H9 (cell line): ENCODE measurements at places on chromosomes 11 and 22. TPM values are rescaled to one million over a fixed set of nuclear protein-coding genes. Genes with fewer than 3 reads are reported as not detected.

DNA sequence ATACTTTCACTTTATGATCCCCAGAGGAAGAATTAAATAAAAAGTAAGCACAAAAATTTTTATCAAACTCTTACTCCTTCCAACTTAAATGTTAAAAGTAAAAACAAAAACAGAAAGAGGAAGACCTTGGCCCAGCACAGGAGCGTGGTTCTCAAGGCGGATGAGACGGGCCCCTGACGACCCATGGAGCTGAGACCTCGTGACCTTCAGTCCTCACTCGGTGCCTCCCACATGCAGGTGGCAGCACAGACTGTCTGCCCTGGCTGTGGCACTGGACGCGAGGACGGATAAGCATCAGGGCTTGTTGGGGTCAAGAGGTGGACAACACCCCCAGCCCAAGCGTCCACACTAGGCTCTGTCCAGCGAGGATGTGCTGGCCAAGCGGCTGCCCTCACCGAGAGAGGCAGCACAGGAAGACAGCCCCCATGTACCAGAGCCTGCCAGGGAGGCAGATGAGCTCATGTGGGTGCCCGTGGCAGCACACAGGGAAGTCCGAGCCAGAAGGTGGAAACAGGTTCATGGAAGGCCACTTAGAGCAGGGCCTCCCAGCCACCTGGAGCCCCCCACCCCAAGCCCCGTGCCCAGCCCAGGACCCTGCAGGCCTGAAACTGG is 1389.8 kb downstream of the TBC1D22A start:
- DNase-seq = no peak

DNA sequence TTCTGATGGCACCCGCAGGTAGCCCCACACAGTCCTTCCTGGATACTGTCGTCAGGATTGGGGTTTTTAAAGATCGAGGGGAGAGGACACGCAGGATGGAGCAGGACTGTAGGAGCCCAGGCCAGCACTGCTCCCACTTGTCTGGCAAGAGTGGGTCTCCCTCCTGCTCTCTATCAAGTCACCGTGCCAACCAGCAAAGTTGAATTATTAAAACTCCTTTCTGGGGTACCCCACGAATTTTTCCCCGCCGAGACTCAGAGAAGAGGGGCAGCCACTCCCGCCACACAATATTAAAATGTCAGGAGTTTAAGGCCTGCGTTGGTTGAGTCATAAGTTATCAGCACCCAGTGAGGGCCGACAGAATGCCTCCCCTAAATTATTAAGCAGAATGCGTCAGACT is 10.1 kb downstream of the LMO1 start:
- DNase-seq = peak; percentile 5

DNA sequence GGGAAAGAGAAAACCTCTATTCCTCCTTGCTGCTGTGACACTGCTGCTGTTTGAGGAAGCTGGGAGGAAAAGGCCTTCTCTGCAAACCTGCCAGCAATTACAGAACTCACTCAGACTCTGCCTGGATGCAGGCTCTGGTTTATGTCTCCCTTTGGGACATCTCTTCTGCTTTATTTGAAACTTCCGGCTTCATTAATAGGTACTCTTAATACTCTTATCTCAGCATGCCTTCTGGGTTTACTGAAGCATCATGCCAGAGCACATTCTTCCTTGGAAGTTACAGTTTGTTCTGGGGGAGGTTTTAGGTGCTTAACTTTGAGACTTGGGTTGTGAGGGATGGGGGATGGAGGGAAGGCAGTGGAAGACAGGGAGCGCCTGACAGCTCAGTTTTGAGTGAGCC is 79.9 kb downstream of the NAV2 start:
- no peak for DNase-seq

DNA sequence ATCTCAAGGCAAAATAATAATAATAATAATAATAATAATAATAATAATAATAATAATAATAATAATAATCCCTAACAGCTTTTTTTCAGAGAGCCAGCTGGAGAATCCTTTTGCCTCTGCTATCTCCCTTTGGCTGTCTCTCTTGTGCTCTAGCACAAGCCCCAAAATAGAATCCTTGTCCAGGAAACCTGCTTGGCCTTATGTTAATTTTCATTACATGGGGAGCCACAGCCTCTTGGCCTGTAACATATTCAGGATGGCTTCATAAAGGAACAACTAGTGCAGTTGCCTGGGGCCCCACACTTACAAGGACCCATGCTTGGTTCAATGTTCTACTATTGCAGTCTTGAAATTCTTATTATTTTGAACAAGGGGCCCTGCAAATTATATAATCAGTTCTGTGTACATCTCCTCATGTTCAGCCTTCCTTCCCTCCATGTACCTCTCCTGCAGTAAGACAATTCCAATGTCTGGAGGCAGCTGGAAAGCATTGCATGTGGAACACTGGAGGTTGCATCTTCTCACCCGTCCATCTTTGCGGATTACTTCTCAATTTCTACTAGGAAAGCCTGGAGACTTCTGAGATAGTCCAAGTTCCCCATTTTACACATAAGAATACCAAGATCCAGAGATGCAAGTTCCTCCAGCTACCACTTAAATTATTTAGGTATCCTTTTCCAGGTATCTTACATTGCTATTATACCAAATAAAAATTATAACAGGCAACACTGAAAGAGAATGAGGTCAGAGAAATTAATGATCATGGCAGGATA is 37.8 kb upstream of the SORL1 start:
- DNase-seq = no peak

- DNase-seq = no peak
Measured at GRCh38 chr11:79744941-79745340, 304.1 kb upstream of the TENM4 start.

GRCh38 chr11:69249311-69250185 is 44.4 kb upstream of the MYEOV start:
- peak; percentile 87 for DNase-seq

SLC17A6 gene
- total RNA-seq = not detected in 2 replicates

GRCh38 chr11:126514061-126514693 is 158.7 kb downstream of the ST3GAL4 start:
- no peak for DNase-seq

GRCh38 chr11:21653951-21654421 is 538.9 kb upstream of the ANO5 start:
- DNase-seq = no peak

DNA sequence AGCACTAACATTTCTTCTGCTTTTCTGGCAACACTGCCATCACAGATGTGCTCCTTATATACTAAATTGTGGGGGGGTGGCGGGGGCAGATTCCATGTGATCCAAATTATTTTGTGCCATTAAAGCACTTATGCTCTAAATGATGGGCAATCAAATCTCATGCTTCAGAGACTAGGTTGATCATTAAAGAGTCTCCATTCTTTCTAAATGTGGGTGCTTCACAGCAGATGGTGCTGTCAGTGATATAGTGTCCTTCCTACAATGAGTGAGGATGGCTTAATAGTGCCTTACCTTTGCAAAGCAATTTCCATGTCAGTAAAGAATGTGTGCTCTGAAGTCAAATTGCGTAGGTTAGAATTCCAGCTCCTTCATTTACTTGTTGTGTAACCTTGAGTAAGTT is 589.8 kb downstream of the ETS1 start:
- no peak for DNase-seq

DNA sequence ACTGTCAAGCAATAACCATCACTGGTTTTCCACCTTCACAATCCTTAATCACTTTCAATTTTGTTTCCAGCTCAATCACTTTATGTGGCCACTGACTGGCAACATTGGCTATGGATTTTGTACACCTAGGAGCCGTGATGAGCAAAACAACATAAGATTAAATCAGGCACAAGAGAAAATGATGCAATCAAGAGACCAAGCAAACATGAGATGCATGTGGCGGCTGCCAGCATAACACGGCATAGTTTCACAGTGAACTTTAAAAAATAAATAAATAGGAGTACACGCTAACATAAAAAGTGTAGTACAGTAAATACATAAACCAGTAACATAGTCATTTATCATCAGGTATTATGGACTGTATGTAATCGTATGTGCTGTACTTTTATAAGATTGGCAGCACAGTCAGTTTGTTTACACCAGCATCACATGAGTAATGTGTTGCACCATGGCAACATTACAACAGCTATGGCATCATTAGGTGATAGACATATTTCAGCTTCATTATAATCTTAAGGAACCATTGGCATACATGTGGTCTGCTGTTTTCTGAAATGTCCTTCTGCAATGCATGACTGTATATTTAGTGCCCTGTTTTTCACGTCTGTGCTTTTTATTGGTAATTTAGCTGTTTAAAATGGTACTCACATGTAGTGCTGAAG is 83.3 kb upstream of the PRDM11 start:
- DNase-seq = no peak

IL10RA gene
- total RNA-seq = not detected in 2 replicates

DNA sequence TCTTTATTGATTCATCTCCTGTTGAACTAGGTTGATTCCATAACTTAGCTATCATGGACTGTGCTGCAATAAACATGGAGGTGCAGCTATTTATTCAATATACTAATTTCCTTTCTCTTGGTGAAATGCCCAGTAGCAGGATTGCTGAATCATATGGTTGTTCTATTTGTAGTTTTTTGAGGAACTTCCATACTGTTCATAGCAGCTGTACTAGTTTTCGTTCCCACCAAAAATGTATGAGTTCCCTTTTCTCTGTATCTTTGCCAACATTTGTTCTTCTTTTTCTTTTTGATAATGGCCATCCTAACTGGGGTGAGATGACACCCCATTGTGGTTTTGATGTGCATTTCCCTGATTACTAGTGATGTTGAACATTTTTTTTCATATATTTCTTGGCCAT is 87.2 kb upstream of the NAV2 start:
- no peak for DNase-seq

ADAMTS8 gene
- 4.9 and 5.0 TPM in 2 replicates for total RNA-seq

DNA sequence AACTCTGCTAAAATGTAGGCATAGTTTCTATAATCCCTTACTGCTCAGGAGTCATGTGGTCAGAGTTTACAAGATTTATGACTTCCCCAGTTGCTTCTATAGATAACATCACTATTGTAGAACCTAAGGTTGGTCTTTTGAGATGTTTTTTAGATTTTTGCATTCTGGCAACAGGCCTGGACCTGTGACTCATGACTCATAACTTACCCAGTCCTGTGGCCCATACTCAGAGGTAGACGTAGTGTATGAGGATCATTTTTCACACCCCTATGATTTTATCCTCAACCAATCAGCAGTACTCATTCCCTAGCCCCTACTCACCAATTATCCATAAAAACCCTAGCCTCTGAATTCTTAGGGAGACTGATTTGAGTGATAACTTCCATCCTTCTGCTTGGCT is 384.4 kb upstream of the DDI1 start:
- DNase-seq = no peak

- DNase-seq = no peak
Measured at GRCh38 chr11:97856666-97857065, 1164.1 kb upstream of the CNTN5 start.

DNA sequence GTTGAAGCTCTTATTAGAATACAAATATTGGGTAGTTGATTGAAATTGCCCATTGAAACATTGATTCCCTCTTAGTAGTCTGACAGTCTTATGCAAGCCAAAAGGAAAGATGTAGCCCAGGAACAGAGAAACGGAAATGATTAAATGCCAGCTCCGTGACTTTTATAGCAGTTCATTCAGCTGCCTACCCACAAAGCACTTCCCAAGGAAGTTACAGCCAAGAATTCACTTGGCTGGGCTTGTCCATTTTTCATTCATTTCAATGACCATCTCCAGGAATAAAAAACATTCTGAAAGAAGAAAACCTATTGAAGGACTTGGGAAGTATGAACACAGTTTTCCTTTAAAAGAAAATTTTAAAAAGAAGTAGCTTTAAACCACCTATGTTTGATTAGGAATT is 62.0 kb downstream of the NCAM1 start:
- DNase-seq = no peak

ZPR1 gene
- total RNA-seq = 77.2 and 82.0 TPM in 2 replicates

KRTAP5-1 gene
- not detected in 2 replicates for total RNA-seq

DNA sequence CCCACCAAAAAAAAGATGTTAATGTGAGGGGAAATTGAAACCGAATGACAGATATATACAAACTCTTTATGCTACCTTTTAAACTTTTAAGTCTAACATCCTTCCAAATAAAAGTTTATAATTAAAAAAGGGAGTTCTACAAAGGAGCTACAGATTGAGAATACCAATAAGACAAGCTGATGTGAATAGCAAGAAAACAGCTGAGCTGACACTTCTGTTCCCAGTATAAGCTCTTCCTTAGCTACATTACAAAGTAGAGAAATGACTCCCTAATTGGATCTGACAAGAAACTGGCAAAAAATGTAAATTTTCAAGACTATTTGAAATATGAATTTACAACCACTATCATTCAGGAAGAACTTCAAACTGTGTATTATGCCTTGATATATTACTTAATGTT is 294.6 kb upstream of the SYN3 start:
- DNase-seq = no peak

SERPINH1 gene
- 253 and 263 TPM in 2 replicates for total RNA-seq

MMP13 gene
- not detected in 2 replicates for total RNA-seq

DNA sequence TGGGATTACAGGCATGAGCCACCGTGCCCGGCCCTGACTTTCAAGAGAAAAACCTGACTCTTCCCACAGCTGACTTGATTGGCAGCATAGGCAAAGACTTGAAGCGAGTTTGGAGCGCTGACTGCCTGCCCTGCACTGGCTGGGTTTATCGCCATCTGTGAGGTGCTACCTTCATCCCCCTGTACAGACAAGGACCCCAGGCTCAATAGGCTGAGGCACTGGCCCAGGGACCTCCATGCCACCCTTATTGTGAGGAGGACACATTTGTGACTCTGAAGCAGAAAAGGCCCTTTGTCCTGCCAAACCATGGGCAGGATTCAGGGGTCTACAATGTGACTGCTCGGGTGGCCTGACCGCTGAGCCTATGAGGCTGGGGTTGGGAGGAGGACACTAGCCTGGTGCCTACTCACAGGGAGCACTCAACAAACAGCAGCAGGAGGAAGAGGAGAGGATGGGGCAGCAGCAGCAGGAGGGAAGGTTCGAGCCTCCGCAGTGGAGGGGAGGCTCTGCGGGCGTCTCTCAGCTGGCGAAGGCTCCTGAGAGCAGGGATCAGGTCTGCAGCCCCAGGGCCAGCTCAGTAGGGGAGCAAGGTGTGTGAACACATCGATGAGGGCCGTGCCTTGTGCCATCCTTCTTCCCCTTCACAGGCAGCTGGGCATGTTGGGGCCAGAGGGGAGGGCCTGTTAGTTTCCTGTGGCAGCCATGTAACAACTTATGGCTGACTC is 72.9 kb upstream of the WNT7B start:
- no peak for DNase-seq

- no peak for DNase-seq
Measured at GRCh38 chr11:33387996-33388395, 130.8 kb downstream of the HIPK3 start.

- no peak for DNase-seq
Measured at GRCh38 chr22:17772249-17772957, 1.9 kb downstream of the BID start.

GRCh38 chr11:58524232-58525036 is 16.5 kb upstream of the OR5B21 start:
- peak; percentile 80 for DNase-seq

CRYBB3 gene
- total RNA-seq = 0.39 and 0.53 TPM in 2 replicates

PTGDR2 gene
- total RNA-seq = 0.07 TPM in 1 of 2 replicates, not detected in the other

- DNase-seq = no peak
Measured at GRCh38 chr22:42473484-42474193, 41.4 kb upstream of the NFAM1 start.

CHEK2 gene
- total RNA-seq = 54.4 and 61.1 TPM in 2 replicates
